NCI-H187 treated with DMSO at 0.1 percent for 48 hours (cell line): ENCODE measurements at places on chromosomes 6 and 20.

- no peak for DNase-seq
Observed at GRCh38 chr20:25177890-25178321, 17.6 kb upstream of the ENTPD6 start.

GRCh38 chr6:79862711-79863110, 84.6 kb downstream of the ELOVL4 start:
- DNase-seq: no peak

DNA sequence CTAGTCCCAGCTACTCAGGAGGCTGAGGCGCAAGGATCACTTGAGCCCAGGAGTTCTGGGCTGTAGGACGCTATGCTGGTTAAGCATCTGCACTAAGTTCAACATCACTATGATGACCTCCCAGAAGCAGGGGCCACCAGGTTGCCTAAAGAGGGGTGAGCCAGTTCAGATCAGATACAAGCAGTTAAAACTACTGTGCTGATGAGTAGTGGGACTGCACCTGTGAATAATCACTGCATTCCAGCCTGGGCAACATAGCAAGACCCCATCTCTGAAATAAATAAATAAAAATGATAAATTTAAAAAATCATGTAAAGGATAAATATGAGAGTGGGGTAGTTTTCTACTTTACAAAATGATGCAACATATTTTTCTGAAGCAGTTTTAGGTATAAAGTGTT, 106.5 kb downstream of the TMEM170B start:
- no peak for DNase-seq

DNA sequence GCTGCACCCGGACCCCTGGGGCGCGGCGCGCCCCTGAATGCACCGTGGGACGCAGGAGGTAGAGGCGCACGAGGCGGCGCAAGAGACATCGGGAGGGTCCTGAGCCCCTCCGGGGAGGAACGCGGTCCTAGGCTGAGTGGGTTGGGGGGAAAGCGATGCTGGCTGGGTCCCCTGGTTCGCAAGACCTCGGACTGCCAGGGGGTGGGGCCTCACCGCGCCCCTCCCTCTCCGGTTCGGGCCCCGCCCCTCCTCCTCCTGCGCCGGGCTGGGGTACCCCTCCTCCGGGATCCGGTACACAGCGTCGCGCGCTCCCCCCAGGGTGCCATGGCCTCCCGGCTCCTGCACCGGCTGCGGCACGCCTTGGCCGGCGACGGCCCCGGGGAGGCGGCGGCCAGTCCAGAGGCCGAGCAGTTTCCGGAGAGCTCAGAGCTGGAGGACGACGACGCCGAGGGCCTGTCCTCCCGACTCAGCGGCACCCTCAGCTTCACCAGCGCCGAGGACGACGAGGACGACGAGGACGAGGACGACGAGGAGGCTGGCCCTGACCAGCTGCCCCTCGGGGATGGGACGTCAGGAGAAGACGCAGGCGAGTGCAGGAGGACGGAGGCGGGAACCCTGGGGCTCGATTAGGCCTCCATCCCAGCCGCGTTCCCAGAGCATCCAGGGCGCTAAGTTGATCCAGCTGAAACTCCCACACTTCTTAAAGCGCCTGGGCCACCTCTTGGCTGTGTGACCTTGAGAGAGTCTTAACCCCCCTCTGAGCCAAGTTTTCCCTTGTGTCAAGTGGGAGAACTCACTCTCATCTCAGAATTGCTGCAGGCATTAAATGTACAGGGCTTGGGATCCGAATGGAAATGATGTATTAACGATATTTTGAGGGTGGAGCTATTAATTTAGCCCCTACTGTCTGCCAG, 541 bp downstream of the SNX21 start:
- DNase-seq: no peak

DNA sequence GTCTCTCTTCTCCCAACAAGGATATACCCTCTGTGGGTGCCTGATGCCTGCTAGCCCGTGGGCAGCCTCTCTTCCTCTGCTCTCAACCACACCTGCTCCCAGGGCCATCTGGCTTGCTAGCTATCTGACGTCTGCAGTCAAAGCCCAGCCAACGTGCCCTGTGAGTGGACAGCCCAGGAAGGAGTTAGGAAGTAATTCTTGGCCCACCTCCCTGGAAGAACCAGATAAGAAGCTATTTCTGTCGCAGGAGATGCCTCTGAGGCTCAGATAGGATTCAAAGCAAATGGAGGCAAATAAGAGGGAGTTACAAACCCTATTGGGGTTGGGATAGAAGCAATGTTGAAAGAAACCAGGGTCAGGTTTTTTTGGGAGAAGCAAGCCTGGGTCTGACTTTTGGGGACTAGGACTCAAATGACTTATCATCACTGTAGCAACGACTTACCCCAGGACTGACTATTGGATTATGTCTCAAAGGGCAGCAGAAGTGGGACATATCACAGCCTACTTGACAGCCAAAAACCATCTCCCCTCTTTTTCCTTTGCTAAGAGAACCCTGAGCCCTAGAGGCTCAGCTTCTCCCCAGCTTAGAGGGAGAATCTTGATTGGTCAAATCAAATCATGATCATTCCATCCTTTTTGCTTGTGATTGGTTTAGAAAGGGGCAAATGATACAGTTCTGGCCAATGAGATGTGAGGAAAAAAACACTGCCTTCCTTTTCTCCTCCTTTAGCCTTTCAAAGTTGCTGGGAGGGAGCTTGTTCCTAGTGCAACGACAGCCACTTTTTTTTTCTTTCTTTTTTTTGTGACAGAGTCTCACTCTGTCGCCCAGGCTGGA, 18.0 kb upstream of the CDK5RAP1 start:
- no peak for DNase-seq

GRCh38 chr6:20202324-20202658, 10.0 kb downstream of the MBOAT1 start:
- DNase-seq: no peak

DNA sequence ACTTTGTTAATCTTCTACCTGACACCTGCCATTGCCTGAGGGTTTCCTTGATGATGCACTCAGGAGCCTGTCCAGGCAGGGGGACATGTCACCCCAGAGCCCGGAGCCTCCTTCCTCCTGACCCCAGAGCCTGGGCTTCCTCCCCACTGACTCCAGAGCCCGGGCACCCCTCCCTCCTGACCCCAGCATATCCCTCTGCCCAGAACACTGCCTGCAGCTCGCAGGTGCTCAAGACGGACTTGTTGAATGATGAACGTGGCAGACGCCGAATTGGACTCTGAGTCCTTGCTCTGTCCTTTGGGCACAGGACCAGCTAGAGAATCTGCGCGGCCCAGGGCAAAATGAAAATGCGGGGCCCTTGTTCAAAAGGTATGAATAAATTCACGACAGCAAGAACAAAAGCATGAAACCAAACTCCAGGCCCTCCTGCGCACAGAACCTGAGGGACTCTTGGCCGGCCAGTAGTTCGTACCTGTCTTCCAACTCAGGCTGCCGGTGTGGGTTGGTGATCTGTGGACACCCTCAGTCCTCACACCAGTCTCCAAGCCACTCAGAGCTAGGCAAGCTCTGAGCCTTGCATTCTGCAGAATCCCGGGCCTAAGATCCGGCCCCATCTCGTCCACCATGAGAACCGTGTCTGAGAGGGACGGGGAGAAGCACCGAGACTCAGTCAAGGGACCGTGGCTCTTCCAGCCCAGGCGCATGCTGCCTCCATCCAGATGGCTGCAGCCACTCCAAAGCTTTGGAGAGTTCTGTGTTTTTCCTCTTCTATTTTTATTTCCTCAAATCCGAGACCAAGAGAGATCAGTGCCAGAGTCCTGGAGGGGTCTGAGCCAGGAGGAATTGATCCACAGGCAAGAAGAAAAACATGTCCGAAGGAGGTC, 104.7 kb downstream of the BMP7 start:
- no peak for DNase-seq

DNA sequence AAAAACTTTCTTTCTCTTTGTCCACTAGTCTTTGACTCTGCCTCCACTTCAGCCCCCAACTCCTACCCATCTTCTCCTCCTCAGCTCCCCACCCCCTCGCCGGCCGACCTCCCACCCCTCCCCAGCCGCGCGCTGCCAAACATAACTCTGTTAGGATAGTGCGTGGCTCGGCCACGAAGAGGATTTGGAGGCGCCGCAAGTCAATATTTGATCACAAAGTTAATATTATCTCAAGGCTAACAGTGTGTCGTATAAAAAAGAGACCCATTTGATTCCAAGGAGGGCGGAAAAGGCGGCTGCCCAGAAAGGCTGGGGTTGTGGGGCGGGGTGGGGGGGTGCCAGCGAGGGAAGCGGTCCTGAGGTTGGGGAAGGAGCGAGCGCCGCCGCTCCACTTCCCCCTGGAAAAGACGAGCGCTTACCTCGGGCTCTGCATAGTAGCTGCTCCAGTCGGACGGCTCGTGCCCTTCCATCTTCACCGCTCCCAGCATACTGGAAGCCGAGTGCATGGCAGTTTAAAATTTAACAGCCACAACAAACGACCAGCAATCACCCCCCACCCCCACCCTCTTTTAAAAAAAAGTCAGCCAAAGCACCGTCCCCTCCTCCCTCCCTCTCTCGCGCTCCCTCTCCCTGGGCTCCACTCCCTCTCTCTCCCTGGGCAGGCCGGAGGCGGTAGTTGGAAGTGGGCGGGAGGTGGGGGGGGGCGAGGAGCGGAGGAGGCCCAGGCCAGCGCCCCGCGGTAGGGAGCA, 425 bp downstream of the FOXA2 start:
- no peak for DNase-seq

DNA sequence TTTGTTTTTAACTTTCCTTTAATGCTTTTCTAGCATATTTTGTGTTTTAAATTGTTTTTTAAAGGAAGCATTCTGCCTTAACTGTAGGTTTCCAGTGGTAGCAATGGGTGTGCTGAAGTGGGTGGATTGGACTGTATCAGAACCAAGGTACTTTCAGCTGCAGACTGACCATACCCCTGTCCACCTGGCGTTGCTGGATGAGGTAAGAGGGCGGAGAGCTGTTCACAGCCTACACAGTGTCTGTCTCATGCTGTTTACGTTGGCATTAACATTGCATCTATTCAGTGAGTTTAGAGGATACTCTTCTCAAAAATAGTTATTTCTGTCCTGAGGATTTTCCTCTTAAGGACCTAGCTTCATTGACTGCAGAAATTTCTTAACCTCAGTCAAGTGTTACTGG, 11.9 kb downstream of the NELFCD start:
- no peak for DNase-seq

GRCh38 chr20:11001764-11002540, 328.2 kb upstream of the JAG1 start:
- DNase-seq: no peak

DNA sequence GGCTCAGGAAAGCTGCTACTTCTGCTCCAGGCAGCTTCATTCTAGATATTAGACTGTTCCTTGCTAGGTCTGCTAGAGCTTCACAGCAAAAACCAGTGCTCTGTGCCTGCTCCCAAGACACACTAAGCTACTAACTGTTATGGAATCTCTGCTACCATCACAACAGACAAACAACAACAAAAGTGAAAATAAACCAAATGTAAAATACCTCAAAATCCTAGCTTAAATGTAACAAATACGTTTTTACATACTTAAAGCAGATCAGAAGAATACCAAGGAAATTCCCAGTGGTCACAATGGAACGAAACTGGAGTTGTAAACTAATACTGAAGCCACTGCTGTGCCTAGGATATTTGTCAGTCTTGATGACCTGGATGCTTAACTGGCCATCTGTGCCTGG, 84.6 kb upstream of the EZR start:
- no peak for DNase-seq

- DNase-seq: no peak
Observed at GRCh38 chr20:57451795-57452661, 60.8 kb downstream of the RBM38 start.

GRCh38 chr20:22922987-22923386, 112.1 kb upstream of the SSTR4 start:
- DNase-seq: no peak

GRCh38 chr6:144621332-144621731, 336.2 kb downstream of the UTRN start:
- DNase-seq: no peak

DNA sequence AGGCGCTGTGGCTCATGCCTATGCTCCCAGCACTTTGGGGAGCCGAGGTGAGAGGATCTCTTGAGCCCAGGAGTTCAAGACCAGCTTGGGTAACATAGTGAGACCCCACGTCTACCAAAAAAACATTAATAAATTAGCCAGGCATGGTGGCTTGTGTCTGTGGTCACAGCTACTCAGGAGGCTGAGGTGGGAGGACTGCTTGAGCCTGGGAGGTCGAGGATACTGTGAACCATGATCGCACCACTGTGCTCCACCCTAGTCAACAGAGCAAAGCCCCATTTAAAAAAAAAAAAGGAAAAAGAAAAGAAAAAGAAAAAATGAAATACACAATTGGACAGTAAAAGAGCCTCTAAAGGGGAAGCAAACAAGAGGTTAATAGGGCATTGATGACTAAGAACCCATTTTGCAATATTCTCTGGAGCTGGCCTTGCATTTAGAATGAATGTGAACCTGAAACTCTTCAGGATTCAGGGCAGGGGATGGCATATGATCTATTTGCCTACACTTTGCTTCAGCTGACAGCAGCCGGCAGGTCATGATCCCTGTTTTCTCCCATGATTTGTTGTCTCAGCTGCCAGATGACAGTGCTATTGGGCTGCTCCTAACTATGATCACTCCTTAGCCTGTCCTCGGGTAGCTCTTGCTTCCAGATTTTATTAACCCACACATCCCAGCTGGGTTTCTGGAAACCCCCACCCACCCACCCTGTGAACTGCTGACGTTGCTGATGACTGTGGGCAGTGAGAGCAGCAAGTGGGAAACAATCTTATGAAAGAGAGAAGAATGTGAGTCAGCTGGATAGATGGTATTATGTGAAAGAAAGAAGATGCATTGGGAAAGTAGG, 83.8 kb upstream of the ELOVL5 start:
- no peak for DNase-seq

DNA sequence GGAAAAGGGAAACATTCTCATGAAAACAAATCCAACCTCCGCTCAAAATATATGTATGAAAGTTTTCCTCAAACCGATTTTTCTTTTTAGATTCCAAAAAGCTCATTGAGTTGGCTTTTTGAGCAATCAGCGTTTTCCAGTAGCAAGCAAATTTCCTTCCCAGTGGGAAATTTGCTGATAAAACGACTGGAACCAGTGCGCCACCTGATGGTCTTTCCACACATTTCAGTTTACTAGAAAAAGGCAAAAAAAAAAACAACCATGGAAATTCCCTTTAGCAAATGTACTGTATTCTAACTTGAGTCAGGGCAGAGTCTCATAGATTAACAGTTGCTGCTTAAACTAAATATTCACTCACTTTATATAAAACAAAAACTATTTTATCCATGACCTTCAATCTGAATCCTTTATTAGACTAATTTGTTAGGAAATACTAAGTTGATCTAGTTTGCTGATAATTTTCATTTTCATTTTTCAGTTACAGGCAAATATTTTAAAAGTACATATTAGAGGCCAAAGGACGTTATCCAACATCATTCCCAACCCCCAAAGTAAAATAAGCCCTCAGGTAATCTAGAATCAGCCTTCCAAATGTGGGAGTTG, 271.5 kb downstream of the FOXA2 start:
- DNase-seq: no peak
